ENCODE measurements at places on chromosomes 5 and 9. TPM values are rescaled to one million over a fixed set of nuclear protein-coding genes. Genes with fewer than 3 reads are reported as not detected.

Gene CATSPER3
- 0.06 TPM for total RNA-seq

Gene NR5A1
- not detected for total RNA-seq

Gene PRRX2
- total RNA-seq: 1.7 TPM

Gene PIP5K1B
- 0.09 TPM for total RNA-seq

Gene SPINK14
- total RNA-seq: not detected

Gene KIF20A
- 106 TPM for total RNA-seq

Gene MYO10
- 42.9 TPM for total RNA-seq

Gene NR3C1
- 74.7 TPM for total RNA-seq

Gene PCDHA10
- 0.68 TPM for total RNA-seq

Gene LPAR1
- total RNA-seq: 13.5 TPM

Gene TXNDC15
- 64.4 TPM for total RNA-seq
